Epithelial cell of esophagus (primary cell): ENCODE measurements at places on chromosomes 2 and 18.
A peak's percentile ranks its signal among the peaks of the same experiment; 100 is the strongest.

DNA sequence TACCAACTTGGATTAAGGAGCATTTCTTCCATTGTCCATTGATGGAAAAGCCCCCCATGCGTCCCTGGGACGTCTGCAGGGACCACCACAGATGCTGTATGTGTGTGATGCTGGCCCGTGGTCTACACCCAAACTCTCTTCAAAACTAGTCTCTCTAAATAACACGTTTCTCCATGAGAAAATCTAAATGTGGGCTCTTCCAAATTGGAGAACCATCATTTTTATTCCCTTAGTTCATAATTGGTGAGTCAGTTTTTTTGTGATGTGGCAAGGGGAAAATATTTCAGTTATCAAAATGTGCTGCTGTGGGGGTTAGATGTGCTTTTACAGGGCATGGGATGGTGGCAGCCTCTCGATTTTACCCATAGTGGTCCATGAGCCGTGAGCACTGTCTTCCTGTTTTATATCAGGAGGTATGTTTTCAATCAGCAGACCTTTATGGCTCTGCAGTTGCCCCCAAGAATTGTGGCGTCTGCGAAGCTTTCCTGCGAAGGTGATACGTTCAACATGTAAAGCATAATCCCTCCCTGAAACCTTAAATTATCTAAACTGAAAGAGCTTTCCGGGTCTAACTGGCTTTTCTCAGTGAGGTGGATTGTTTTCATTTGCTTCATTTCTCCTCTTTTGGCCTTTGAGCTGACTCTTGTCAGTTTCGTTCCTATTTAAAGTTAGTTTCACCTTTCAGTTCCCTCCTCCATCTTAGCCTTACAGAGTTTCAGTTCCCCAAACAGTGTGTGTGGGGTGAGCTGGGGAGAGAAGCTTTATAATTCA is 78.4 kb downstream of the SETBP1 start:
- DNase-seq, result no peak

- DNase-seq, result no peak
Measured at GRCh38 chr2:53881360-53881759, 21.6 kb upstream of the GPR75 start.

GRCh38 chr2:120429586-120430500 is 83.9 kb downstream of the INHBB start:
- DNase-seq, result no peak

GRCh38 chr2:158651358-158652057 is 143.6 kb upstream of the DAPL1 start:
- DNase-seq, result peak; percentile 13

- DNase-seq, result no peak
Measured at GRCh38 chr2:200627110-200627770, 41.4 kb downstream of the AOX1 start.

- peak; percentile 81 for DNase-seq
Measured at GRCh38 chr18:56085551-56085950, 497.6 kb upstream of the TCF4 start.

- DNase-seq, result no peak
Measured at GRCh38 chr2:100645695-100646429, 83.1 kb downstream of the PDCL3 start.

- DNase-seq, result no peak
Measured at GRCh38 chr2:88807237-88807962, 115.9 kb downstream of the RPIA start.

GRCh38 chr2:239990966-239991365 is 34.2 kb downstream of the NDUFA10 start:
- DNase-seq, result no peak

- peak; percentile 25 for DNase-seq
Measured at GRCh38 chr2:228372212-228372611, 190.7 kb upstream of the SPHKAP start.

GRCh38 chr2:7084601-7085000 is 167.4 kb downstream of the RNF144A start:
- DNase-seq, result no peak

GRCh38 chr2:216181351-216181750 is 72.2 kb downstream of the XRCC5 start:
- no peak for DNase-seq

DNA sequence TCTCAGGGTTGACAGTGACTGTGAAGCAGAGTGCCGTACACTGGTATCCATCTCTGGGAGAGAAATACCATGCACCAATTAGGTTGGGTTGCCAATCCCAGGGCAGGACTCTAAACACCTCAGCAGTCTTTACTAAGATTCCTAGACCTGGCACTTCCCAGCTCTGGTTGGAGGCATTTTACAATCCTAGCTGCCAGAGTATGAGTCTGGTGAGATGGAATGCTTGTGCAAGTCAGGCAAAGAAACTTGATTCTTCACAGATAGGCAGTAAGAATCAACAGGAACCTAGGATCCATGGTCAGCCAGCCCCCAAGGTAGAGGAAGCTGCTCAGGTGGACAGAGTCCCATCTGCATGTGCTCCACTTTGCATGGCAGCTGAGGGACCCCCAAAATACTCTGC is 6.0 kb upstream of the UGT1A5 start:
- DNase-seq, result peak; percentile 70

DNA sequence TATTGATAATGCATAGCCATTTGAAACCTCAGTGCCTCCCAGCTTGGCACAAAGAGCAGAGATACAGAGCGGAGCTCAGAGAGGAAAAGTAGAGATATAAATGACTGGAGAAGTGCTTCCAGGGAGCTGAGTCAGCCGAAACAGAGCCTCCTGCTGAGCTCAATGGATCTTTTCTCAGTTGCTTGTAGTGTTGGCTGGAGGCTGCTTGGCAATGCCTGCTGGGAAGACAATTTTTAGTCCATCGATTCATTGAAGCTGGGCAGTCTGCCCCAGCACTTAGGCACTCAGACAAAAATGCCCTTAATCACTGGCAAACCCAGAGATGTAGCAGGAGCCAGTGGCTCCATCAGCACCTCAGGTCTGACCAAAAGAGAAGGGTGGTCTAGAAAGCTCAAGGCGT is 81.3 kb upstream of the SETBP1 start:
- peak; percentile 22 for DNase-seq

DNA sequence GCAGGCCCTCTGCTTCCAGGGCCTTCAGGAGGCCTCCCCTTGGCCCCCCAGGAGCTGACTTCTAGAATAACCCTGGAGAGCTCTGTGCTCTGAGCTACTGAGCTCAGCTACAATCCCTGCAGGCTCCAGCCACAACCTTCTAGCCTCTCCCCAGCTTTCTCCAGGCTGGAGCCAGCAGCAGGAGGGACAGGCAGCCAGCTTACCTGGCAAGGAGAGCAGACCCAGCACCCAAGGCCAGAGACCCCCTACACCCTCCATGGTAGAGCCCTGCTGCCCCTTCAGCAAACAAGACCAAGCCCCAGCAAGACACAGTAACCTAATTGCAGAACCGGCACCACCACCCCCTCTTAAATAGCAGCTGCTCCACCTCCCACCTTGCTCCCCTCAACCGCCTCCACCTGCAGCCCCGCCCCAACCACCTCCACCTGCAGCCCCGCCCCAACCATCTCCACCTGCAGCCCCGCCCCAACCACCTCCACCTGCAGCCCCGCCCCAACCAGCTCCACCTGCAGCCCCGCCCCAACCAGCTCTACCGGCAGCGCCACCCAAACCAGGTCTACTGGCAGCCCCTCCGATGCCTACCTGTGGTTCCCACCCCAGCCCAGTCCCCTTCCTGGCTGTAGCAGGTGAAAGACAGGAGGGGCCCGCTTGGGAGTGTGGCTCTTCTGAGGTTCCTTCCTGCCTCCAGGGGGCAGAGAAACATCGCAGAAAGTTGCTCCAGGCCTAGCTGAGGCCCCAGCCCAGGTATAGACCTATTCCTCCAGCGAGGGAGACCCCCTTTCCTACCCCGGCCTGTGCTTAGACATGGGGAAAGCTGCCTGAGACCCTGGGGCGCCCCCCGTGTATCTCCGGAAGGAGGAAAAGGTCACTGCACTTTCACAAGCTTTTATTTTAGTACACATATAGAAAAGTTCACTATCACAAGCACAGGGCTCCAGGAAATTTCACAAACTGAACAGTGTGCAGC is at the start of gene ASTL:
Gene ASTL (minus strand): TSS at position 324 of the 967 bp plus-strand sequence. CDS start 66 bp downstream, at position 258.
- DNase-seq, result peak; percentile 77

DNA sequence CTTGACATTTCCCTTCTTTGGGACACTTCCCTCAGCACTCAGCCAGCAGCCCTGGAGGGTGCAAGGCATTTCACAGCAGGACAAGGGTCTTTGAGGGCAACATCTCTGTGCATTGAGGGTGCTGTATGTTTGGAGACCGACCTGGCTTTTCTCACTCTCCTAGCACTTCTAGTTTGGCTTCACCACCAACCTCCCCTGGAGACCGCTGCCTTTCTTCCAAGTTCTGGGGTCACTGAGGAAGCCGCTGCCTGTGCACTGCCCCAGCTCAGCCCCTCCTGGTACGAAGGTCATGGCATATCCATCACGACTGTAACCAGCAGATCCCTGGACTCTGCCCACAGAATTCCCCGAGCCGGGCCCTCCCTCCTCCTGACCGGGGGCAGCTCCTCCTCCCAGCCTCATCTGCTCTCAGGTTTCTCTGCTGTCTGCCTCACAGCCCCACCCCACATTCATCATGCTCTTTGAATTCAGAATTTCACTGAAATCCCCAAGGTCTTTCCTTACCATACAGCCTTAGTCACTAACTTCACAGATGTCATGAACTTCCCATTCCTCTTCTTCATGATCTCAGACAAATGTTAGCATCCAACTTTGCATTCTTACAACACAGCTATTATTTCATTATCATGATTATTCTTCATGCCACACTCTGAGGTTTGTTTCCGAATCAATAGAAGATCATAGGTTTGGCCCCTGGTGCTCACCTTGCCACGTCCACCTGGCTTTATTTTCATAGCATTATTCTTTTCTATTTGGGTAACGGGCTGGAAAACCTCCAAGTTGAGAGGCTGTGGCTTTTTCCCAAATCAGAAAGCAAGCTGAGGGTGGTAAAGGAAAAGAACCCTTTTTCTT is 113.0 kb upstream of the COPS8 start:
- DNase-seq, result peak; percentile 97

- DNase-seq, result no peak
Measured at GRCh38 chr2:41937464-41937906, 110.3 kb upstream of the PKDCC start.

GRCh38 chr2:218445602-218446001 is 26.7 kb downstream of the VIL1 start:
- no peak for DNase-seq

DNA sequence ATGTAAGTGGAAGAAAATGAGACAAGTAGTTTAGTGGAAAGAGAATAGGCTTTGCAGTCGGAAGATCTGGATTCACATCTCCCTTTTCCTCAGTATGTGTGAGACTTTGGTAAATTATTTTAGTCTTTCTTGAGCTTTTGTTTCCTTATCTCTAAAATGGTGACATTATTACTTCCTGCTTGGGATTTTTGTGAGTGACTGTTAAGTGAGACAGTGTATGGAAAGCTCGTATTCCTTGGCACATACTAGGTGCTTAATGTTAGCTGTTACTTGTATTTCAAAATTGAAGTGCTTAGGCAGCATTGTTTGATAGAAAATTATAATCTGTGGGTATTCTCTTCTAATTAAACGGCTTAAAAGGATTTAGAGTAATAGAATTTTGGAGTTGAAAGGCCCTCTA is 2.0 kb downstream of the ZNF638 start:
- no peak for DNase-seq

GRCh38 chr2:213107728-213108127 is 43.7 kb downstream of the IKZF2 start:
- no peak for DNase-seq

DNA sequence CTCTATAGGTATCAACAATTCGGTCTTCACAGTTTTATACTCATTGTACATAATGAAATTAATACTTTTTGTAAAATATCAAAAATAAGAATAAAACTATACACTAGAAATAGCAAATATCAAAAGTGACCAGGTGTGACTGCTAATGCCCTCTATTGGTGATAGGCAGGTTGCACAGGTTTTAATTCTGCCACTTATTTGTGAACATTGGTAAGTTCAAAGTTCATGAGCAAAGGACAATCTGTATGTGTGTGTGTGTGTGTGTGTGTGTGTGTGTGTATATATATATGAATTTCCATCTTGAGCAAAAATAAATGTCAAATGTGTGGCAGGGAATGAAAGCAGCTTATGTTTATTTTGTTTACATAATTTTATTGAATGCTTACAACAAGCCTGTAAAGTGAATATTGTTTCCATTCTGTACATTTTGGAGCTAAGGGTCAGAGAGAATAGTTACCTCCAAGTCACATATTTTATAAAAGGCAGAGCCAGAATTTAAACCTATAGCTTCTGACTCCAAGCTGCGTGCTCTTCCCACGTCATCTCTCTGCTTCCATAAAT is 537.4 kb downstream of the CPS1 start:
- peak; percentile 41 for DNase-seq

- DNase-seq, result peak; percentile 86
Measured at GRCh38 chr2:16908656-16909055, 243.0 kb upstream of the CYRIA start.

- DNase-seq, result no peak
Measured at GRCh38 chr2:167492486-167492885, 604.2 kb downstream of the XIRP2 start.

GRCh38 chr18:45059695-45060094 is 379.0 kb downstream of the SETBP1 start:
- peak; percentile 88 for DNase-seq

- DNase-seq, result no peak
Measured at GRCh38 chr2:152120430-152120829, 21.6 kb upstream of the CACNB4 start.

DNA sequence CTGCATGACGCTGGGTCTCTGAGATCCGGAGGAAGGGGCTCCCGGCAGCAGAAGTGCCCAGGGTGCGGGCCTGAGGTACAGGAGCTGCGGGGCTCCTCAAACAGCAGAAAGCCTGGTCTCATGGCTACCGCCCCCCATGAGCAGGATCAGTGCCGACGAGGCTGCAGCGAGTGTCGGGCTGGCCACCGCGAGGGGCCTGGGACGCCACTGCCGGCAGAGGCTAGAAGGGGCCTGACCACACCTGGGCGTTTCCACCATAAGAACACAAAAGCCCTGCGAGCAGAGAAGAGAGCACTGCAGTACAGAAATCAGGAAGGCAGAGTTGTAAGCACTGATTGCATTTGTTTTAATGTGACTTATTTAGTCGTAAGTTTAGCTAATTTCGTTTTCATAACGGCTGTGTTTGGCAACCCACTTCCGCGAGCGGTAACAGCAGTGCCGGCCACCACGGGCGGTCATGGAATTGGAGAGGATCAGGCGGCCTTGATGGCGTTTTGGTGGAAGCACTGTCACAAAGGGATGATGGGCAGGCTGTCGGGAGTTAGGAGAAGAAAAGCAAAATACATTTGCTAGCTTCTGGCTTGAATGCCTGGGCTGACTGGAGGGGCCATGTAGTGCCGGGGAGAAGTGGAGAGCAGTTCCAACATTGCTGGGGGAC is 117.4 kb downstream of the HDAC4 start:
- no peak for DNase-seq

DNA sequence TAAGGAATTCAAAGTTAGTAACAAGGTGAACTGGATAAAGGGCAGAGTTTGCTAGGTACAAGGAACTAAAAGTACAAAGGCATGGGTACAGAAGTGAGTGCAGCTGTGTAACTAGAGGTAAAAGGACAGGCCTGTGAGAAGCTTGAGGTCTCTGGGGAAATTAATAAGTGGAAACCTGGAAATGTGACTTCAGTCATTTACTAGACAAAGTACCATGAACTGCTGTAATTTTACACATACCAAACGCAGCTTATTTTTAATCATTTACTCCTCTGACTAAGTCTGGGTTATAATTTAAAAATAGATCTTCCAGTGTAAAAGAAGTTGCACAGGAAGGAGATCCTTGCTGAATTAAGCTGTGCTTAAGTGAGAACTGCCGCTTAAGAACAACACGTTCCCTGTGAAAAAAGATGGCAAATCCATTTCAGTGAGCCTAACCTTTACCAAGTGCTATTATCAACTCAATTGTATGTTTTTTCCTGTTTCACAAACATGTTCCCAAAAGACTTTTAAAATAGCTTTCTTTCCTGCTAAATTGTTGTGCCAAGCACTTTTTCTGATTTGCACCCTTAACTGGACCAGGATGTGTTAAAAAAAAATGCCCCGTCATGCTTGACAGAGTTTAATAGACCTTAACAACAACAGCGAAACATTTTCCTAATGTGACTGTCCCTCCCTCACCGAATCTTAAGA is 44.3 kb downstream of the CALCRL start:
- DNase-seq, result no peak
